Uterus (tissue), 4 donors: ENCODE measurements at places on chromosomes 13 and 19. TPM values are rescaled to one million over a fixed set of nuclear protein-coding genes. Genes with fewer than 3 reads are reported as not detected.

DNA sequence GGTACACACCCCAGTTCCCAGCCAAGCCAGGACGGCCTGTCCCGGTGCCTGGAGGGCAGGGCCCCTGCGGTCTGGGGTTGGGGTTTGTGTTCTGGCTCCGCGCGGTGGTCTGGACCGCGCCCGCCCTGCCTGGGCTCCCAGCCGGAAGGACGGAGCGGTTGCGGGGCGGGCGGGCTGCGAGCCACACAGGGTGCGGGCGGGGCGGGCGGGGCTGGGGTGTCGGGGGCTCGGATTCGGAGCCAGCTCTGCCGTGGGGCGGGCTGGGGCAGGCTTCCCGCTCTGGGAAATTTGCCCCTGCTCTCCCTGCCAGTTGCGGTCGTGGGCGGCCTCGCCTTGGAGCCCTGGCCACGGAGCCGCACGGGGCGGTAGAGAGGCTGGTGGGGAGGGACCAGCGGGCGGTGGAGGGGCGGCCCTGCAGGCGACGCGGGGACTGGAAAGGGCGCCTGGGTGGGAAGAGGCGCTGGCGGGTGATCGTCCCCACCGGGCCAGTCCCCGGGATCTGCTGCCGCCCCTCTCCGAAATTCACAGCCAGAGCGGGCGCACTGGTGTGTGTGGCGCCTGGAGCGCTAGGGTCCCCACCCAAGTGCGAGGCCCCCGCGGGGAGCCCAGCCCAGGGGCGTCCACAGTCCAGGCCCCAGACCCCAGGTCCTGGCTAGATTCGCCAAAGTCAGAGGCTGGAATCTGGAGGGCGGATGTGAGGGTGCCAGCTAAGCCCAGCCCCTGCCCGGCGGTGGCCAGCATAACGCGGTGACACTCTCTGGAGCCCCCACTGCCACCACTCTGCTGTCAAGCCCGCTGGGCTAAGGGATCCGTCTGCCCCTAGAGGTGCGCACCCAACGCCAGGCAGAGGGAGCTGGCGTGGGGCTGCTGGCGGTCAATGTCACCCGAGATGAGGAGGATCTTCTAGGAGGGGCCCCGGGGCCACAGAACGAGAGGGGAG, 11.0 kb upstream of the ZNF492 start:
- H3K27ac ChIP-seq: peak overlapping the region; percentile 39
- H3K27me3 ChIP-seq: no peaks in the 10 kb centered on the region
- DNase-seq: no peak
- no peaks in the 10 kb centered on the region for H3K4me1 ChIP-seq
- peak overlapping the region; percentile 42 for H3K4me3 ChIP-seq

Gene MAG
- 15.1 TPM for total RNA-seq

Gene CALR3
- not detected for total RNA-seq

Gene CLEC11A
- total RNA-seq: 5.6 TPM

Gene PLIN4
- total RNA-seq: 19.7 TPM

DNA sequence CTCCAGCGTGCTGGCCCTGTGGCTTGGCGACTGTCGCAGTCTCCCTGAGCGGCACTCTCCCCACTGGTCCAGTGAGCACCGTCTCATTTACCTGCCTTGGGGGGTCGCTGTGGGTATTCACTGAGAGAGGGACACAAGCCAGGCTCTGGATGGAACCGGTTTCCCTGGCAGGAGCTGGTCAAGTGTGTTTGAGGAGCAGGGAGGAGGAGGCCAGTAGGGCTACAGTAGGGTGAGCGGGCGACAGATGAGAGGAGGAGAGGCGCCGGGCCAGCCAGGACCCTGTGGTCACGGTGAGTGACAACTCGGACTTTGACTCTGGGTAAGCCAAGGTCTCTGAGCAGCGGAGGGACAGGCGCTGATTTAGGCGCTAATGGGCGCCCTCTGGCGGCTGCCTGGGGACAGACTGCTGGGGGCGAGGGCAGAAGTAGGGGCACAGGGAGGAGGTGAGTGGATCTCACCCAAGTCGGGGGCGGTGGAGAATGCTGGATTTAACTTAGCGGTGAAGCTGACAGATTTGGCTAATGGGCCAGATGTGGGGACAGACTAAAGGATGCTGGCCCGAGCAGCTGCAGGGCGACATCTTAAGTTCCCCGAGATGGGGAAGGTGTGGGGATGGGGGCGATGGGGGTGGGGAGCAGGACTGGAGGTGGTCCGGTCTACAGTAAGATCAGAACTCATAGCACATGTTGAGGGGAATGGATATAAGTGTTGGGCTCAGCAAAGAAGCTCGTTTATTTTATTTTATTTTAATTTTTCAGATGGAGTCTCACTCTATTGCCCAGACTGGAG, 4.7 kb upstream of the PRMT1 start:
- H3K27me3 ChIP-seq: no peaks in the 10 kb centered on the region
- no peaks in the 10 kb centered on the region for H3K4me1 ChIP-seq
- H3K27ac ChIP-seq: peak overlapping the region; percentile 54
- peak; percentile 73 for DNase-seq
- H3K4me3 ChIP-seq: no peak overlapping the region

- peaks cover 10% of the 10 kb centered on the region for H3K4me1 ChIP-seq
- H3K27ac ChIP-seq: no peak overlapping the region
- H3K36me3 ChIP-seq: no peaks in the 10 kb centered on the region
- DNase-seq: no peak
- H3K4me3 ChIP-seq: no peak overlapping the region
These were observed 34.5 kb downstream of the C13orf46 start for GRCh38 chr13:113939129-113939943.

- H3K27ac ChIP-seq: peak overlapping the region; percentile 72
- H3K4me1 ChIP-seq: peaks cover 6% of the 10 kb centered on the region
- no peaks in the 10 kb centered on the region for H3K27me3 ChIP-seq
- no peak for DNase-seq
These were observed 57.2 kb downstream of the SPATA13 start for GRCh38 chr13:24217601-24218281.

DNA sequence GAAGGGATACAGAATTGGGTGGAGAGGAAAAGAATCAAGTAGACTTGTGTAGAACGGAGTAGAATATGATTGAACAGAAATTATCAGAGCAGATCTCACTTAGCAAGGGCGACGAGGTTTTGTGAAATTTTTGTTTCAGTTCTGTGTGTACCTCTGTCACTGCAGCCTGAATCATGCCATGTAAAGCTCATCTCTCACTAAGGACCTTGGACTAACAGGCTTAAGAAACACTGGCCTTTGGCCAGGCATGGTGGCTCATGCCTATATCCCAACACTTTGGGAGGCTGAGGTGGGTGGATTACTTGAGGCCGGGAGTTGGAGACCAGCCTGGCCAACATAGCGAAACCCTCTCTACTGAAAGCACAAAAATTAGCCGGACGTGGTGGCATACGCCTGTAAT, 62.6 kb downstream of the MYH14 start:
- H3K4me3 ChIP-seq: no peak overlapping the region
- H3K36me3 ChIP-seq: no peaks in the 10 kb centered on the region
- H3K27me3 ChIP-seq: no peaks in the 10 kb centered on the region
- no peak for DNase-seq

DNA sequence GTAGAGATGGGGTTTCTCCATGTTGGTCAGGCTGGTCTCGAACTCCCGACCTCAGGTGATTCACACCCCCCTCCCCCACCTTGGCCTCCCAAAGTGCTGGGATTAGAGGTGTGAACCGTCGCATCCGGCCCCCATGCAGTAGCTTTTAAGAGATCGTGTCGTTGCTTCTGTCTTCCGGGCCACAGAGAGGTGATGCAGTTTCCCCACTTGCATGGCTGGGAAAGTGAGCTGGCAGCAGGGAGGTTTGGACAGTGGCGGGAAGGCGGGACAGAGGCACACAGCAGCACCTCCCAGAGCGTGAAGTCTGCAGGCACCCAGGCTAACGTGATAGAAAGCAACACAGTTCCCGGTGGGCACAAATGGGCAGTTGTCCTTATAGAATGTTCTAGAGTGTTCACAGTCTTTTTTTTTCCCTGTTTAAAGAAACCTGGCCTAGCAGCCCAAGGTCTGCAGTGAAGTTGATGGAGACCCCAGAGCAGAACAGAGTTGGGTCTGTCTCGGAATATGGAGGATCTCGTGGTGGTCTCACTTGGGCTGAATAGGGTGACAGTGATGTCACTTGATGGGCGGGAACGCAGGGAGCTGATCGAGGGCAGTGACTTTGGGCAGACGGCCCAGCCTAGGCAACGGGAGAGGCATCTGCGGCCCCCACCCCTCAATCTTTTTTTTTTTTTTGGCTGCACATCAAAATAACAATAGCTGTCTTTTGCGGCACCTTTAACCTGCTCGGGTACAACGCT, 4.9 kb downstream of the UHRF1 start:
- H3K36me3 ChIP-seq: no peaks in the 10 kb centered on the region
- no peaks in the 10 kb centered on the region for H3K27me3 ChIP-seq
- no peak for DNase-seq
- H3K4me3 ChIP-seq: no peak overlapping the region

Gene RFC3
- 11.8 TPM for total RNA-seq

DNA sequence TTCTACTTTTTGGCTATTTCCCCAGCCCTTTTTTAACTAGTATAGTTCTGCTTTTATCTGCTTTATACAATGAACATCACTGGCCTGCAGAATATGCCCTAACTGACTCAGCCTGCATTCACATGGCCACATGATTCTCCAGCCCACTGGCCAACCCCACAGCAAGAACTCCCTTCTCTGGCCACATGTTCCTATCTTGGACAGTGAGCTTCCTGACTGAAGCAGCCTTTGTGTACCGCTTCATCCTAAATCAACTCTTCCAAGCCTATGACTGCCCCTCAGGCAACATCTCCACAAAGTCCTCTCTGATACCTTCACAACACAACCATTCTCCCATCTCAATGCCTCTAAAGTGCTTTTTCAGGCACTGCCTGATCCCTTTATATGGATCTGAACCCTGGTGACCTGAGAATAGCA, 214.1 kb downstream of the COL4A1 start:
- H3K27me3 ChIP-seq: no peaks in the 10 kb centered on the region
- no peak for DNase-seq
- no peak overlapping the region for H3K4me3 ChIP-seq
- no peaks in the 10 kb centered on the region for H3K36me3 ChIP-seq
- H3K4me1 ChIP-seq: no peaks in the 10 kb centered on the region

Gene GAPDHS
- not detected for total RNA-seq

- H3K4me3 ChIP-seq: no peak overlapping the region
- no peaks in the 10 kb centered on the region for H3K4me1 ChIP-seq
- no peak for DNase-seq
- no peaks in the 10 kb centered on the region for H3K36me3 ChIP-seq
- no peaks in the 10 kb centered on the region for H3K27me3 ChIP-seq
These were observed 939.2 kb upstream of the ATXN8OS start for GRCh38 chr13:69168436-69168835.

Gene CGB3
- total RNA-seq: not detected

DNA sequence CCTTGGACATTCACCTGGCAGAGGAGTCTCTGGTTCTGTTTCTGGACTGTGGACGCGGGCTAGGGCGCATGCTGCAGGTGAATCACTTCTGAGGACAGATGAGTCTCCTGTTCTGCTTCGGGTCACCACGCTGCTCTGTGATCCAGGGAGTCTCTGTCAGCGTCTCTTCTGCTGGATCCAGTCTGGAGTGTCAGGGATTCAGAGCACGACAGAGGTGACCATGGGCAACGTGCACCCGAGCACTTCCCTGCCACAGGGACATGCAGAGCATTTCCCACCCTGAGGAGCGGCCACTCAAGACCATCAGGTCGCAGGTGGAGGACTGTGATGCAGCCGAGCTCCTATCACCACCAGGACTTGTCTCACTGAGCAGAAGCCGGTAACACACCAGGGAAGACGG, 24.4 kb upstream of the LILRA2 start:
- no peak overlapping the region for H3K27ac ChIP-seq
- no peaks in the 10 kb centered on the region for H3K4me1 ChIP-seq
- DNase-seq: no peak
- no peaks in the 10 kb centered on the region for H3K36me3 ChIP-seq

- H3K36me3 ChIP-seq: no peaks in the 10 kb centered on the region
- H3K27ac ChIP-seq: peak overlapping the region; percentile 100
- H3K27me3 ChIP-seq: no peaks in the 10 kb centered on the region
- H3K4me1 ChIP-seq: peaks cover 20% of the 10 kb centered on the region
- no peak for DNase-seq
These were observed 5.5 kb upstream of the ZFP36 start for GRCh38 chr19:39401070-39401548.

Gene CCDC70
- not detected for total RNA-seq

Gene GJB2
- 1.2 TPM for total RNA-seq

DNA sequence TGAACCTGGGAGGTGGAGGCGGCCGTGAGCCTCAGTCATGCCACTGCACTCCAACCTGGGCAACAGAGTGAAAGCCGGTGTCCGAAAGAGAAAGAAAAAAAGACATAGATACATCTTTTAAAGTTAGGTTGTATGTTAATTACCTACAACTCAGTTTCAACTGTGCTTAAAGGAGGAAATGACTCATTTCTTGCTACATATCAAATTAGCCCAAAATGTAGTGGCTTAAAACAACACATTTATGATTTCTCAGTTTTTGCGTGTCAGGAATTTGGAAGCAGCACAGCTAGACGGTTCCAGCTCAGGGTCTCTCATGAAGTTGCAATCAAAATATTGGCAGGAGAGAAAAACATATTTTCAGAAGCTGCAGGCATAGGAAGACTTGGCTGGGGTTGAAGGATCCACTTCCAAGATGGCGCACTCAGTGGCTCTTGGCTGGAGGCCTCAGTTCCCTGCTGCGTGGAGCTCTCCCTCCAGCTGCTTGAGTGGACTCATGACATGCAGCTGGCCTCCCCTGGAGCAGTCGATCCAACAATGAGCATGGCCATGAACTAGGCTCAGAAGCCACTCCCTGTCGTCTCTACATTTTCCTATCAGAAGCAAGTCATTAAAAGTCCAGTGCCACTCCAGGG, 7.1 kb downstream of the LDLR start:
- peak; percentile 73 for DNase-seq
- peak overlapping the region; percentile 98 for H3K27ac ChIP-seq

GRCh38 chr19:35154525-35155406, at the start of gene FXYD5:
Gene FXYD5, plus strand, starts transcription at chr19:35154735. Its CDS starts 816 bp downstream, at chr19:35155551.
- H3K27me3 ChIP-seq: no peaks in the 10 kb centered on the region
- peaks cover 6% of the 10 kb centered on the region for H3K4me1 ChIP-seq
- peak; percentile 53 for DNase-seq
- H3K36me3 ChIP-seq: no peaks in the 10 kb centered on the region

- DNase-seq: no peak
- no peak overlapping the region for H3K4me3 ChIP-seq
- H3K27ac ChIP-seq: peak overlapping the region; percentile 72
- no peaks in the 10 kb centered on the region for H3K36me3 ChIP-seq
- H3K4me1 ChIP-seq: no peaks in the 10 kb centered on the region
- H3K27me3 ChIP-seq: no peaks in the 10 kb centered on the region
These were observed 117.0 kb upstream of the POSTN start for GRCh38 chr13:37715606-37716015.

Gene SLC1A6
- not detected for total RNA-seq

GRCh38 chr13:81473366-81473899, 1132.5 kb upstream of the SPRY2 start:
- DNase-seq: no peak
- no peaks in the 10 kb centered on the region for H3K27me3 ChIP-seq
- no peaks in the 10 kb centered on the region for H3K4me1 ChIP-seq
- H3K36me3 ChIP-seq: no peaks in the 10 kb centered on the region
- H3K27ac ChIP-seq: no peak overlapping the region
- H3K4me3 ChIP-seq: no peak overlapping the region

- peak; percentile 57 for DNase-seq
- H3K27ac ChIP-seq: peak overlapping the region; percentile 5
- peak overlapping the region; percentile 37 for H3K4me3 ChIP-seq
- no peaks in the 10 kb centered on the region for H3K36me3 ChIP-seq
- no peaks in the 10 kb centered on the region for H3K27me3 ChIP-seq
- no peaks in the 10 kb centered on the region for H3K4me1 ChIP-seq
These were observed 28.5 kb downstream of the ZNF266 start for GRCh38 chr19:9406798-9407352.

- no peaks in the 10 kb centered on the region for H3K36me3 ChIP-seq
- no peaks in the 10 kb centered on the region for H3K4me1 ChIP-seq
- no peak overlapping the region for H3K4me3 ChIP-seq
These were observed 228.5 kb upstream of the ARGLU1 start for GRCh38 chr13:106796280-106797047.
